Left forelimb (tissue), 1 donor: ENCODE measurements at places on chromosomes 5 and 9.

DNA sequence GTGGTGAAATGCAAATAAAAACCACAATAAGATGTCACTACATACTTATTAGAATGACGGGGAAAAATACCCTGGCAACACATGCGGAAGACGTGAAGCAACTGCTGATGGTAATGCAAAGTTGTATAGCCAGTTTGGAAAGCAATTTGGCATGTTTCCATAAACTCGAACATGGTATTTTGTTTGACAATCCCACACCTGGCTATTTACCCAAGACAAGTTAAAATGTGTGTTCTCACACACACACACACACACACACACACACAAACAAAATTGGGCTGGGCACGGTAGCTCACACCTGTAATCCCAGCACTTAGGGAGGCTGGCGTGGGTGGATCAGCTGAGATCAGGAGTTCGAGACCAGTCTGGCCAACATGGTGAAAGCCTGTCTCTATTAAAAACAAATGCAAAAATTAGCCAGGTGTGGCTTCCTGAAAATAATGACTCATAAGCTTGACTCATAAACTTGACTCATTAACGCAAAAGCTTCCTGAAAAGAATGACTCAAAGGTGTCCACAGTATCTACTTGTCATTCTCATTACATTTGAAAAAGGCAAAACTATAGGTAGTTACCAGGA is 456.5 kb downstream of the CDH18 start:
- DNase-seq, result no peak

- DNase-seq, result no peak
Measured at GRCh38 chr9:129401623-129402370, 219.1 kb downstream of the C9orf50 start.

DNA sequence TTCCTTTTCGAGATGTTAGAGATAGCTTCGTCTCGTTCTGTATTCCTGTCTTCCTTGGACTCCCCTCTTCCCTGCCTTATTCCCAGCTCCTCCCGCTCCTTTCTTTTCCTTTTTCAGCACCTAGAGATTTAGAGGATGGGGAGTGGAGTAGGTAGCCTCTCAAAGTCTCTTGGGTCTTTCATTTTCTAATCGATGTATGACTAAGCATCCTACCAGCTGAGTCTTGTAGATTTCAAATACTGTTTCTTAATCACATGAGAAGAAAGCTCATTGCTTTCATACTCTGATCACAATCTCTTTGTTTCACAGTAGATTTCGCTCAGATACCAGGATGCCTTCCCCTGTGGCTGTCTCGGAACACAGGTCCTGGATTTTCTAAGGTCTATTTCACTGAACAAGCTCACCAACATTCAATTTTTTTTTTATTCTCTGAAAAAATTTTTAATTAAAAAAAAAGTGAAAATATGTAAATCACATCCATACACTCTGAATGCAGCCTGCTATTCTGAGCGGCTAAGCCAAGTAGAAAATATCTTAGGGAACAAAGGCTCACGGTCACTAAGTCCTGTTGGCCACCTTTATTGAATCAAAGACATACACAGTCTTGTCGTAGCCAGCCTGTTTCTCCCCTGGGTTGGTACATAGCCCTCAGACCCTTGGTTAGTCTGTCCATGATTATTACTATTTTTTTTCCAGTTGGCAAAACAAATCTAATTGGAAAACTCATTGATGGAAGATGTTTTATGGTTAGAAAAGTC is 413.8 kb downstream of the KDM4C start:
- DNase-seq, result no peak

DNA sequence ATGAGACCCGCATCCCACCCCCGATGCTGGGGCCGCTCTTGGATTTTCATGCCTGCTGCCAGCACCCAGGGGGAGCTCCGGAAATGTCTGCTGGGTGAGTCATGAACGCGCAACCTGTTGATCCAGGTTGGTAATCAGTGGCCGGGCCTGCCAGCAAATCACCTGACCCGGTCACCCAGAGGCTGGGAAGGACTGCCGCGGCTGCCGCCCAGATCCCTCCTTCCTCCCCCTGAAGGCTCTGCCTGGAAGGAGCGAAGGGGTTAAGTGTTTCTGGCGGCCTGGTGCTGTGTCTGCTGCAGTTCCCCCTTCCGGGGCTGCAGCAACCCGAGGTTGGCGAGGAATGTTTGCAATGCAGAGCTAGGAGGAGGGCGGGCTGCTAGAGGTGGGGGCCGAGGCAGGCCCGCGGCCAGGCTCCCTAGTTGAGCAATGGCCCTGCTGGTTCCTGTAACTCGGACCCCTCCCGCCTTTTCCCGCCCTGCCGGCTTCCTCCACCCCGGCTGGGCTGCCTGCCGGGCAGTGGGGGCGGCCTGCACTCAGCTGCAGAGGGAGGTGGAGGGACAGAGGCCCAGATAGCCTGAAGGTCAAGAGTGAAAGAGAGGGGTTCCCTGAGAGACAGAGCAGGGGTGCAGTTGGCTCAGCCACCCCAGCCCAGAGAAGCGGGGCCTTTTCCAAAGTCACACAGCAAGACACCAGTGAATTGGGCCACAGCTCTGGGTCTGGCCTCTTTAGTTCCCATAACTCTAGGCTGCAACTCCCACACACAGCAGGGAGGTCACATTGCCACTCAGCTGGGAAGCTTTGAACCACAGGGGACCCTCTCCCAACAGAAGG is 156.3 kb upstream of the IER5L start:
- DNase-seq, result peak; percentile 92

DNA sequence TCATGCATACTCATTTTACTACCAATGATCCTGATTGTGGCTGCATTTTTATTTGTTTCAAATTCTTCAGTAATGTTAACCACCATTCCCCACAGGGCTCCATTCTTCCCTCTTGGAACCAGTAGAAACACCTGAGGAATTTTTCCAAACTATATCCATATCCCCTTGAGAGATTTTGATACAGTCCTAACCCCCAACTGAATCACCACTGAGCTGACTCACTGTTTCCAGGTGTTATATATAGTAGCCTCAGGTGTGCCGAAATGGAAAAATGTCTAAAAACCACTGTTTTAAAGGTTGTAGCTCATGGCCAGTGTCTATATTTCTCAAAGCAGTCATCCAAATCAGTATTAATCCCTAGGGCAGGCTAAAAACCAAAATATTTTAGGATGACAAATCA is 85.2 kb downstream of the MRPS27 start:
- no peak for DNase-seq

- no peak for DNase-seq
Measured at GRCh38 chr5:60101573-60101972, 208.0 kb upstream of the PDE4D start.

DNA sequence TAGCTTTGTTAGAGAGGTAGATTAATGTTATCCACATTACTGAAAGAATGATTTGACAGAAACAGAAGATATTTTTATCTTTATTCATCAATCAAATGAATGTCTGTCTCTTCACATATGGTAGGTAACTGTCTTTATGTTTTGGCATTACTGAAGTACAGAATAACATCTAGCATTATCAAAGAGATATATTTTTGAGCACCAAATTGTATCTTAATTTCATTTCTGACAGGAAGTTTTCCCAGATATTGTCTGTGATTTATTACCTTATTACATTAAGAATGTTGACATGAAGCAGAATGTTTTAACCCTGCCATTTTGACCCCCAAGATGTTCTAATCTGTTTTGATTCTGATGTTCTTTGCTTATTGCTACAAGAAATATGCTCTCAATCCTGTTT is 20.3 kb downstream of the CNTRL start:
- DNase-seq, result no peak

- no peak for DNase-seq
Measured at GRCh38 chr5:111869681-111870080, 112.7 kb upstream of the NREP start.

GRCh38 chr5:179732918-179733771 is 523 bp downstream of the MAML1 start:
- peak; percentile 72 for DNase-seq

- DNase-seq, result no peak
Measured at GRCh38 chr9:3664044-3664443, 138.2 kb upstream of the RFX3 start.

GRCh38 chr9:116791326-116791725 is 104.2 kb downstream of the TRIM32 start:
- DNase-seq, result no peak

GRCh38 chr5:10400411-10400810 is 41.3 kb upstream of the ROPN1L start:
- no peak for DNase-seq

- no peak for DNase-seq
Measured at GRCh38 chr5:102959055-102959454, 160.9 kb downstream of the GIN1 start.

DNA sequence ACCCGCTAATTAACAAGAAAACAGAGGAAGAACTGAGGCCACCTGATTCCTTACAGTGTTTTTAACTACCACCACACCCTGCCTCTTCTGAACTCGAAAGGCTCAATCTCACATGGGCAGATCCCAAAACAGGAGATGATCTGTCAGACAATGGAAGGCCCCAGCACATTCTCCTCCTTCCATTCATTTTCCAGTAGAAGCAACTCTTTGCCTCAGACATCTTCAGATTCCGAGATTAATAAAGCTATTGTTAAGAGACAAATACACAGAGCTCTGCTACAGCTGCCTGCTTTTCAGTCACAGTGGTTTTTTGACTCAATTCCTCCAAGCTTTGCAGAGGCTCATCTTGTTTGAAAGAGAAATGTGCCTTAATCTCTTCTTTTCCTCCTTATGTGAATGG is 127.2 kb upstream of the ADAMTSL1 start:
- DNase-seq, result no peak

DNA sequence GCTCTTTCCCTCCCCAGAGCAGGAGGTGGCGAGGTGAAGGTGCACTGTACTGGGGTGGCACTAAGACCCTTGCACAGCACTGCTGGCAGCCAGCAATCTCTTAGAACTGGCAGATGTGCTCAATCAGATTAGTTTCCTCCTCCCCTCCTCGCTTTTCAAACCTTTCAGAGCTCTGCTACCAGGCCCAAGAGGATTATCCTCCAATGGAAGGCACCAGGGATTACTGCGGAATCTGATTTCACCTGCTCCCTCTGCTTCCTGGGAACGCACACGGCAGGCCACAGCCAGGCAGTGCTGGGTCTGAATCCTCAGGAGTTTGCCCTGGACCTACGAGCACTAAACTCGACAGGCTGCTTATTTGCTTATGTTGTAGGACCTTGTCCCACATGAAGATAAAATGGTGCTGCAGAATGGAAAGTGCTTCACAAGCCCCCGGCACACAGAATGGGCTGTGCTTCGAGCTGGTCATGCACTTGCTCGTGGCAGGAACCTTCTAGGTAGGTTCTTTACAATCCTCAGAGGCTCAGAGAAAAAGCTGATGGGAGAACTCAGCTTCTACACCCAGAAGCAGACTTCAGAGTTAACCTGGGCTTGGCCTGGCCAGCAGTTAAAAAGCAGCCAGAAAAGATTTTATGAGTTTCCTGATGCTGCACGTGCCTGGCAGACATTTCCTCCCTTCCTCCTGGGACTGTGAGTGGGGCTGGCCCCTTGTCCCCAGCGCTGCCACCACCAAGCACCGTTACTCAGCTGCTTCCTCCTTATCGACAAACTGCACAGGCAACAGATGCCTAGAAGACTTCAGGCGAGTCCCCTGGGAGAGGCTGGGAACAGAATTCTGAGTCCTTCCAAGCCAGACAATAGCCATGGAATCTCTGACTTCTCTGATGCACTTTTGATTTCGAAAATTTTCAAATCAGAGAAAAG is 33.1 kb downstream of the FABP6 start:
- no peak for DNase-seq

DNA sequence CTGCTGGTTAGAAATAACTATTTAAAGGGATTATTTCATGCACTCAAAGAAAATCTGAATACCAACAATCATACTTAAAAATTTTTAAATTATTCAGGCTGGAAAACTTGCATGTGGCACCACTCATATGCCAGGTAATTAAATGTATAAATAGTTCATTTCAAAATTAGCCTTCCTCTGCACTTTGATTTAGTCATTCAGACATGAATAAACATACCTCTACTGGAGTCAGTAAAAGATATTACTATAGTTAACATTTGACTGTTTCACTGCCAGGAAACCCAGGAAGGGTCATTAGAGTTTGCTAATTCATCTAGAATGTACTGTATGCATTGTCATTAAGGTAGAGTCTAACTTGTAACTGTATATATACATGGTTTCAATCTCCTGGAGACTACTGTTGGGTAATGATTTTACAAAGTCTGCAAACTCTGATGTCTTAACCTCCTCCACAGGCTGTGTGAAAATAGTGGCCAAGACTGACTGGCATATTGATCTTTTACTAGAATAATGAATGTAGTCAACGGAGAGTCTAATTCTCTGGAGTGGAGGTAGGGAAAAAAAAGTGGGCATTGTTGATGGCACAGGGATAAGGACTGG is 43.7 kb downstream of the TEX10 start:
- no peak for DNase-seq

DNA sequence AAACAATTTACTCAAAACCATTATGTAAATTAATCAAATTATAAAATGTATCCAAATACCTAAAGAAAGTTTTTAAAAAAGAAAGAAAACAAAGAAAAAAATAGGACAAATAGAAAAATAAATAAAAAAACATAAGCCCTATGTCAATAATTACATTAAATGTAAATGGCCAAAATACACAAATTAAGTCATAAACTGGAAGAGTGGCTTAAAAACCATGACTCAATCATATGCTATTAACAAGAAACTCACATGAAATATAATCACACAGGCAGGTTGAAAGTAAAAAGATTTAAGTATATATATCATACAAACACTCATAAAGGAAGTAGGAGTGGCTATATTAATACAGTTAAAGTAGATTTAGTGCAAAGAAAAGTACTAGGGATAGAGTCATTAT is 95.3 kb downstream of the PRELID2 start:
- no peak for DNase-seq

- DNase-seq, result no peak
Measured at GRCh38 chr9:98740226-98740881, 31.6 kb upstream of the GABBR2 start.

DNA sequence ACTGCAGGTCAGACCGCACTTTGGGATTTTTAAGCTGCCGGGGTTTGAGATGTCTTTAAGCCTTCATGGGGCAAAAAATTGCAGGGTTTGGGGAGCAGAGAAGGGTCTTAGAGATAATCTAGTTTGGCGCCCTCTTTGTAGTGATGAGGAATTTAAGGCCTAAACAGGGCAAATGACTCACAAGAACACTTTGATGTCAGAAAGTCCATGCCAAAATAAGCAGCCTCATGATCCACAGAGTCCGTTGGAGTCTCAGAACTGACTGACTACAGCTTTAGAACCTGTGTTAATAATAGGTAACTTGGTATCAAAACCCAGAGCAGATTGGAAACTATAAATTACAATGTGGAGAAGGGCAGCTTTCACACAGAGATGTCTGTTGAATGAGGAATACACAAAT is 35.9 kb upstream of the PTGS1 start:
- DNase-seq, result no peak
